Activated CD4-positive, alpha-beta T cell treated with anti-CD3 and anti-CD28 coated beads, Interleukin-2, amount 10 ng/mL, durations not matched to agents 24 days and 14 days (primary cell): ENCODE measurements at places on chromosomes 4 and X.
A peak's percentile ranks its signal among the peaks of the same experiment; 100 is the strongest.

DNA sequence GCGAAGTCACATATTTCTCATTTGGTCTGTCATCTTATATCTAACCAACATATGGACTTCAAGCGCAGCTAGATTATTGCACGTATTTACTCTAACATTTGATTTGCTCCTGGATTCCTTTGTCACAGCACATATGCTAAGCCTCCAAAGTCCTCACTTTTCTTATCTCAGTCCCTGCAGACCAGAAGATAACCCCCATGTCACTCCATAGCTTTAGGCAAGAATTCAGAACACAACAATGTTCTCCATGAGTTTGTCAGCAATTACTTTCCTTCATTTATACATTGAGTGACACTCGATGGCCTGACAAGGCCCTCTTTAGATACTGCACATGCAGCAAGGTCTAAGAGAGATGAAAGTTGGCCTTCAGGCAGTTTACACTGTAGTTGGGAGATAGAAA lies 4.8 kb upstream of the STATH start:
- no peak for DNase-seq

DNA sequence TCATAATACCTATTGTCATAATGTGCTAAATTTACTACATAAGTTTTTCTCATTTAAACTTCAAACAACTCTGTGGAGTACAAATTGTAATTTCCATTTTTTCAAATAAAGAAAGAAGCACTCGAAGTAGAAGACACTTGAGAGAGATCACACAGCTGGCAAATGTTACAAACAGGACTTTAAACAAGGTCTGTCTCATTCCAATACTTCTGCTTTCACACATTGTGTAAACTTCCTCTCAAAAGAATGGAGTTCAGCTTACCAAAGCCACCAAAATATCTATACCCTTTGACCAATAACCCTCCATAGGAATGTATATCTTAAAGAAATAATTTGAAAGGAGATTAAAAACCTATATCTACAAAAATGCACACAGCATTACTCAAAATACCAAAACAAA lies 88.3 kb downstream of the OPHN1 start:
- no peak for DNase-seq

- no peak for DNase-seq
Observed at GRCh38 chr4:145216535-145216934, 36.1 kb upstream of the OTUD4 start.

GRCh38 chrX:120299928-120300327 lies 11.3 kb downstream of the TMEM255A start:
- no peak for DNase-seq

GRCh38 chr4:24686866-24687692 lies 102.7 kb upstream of the DHX15 start:
- peak; percentile 68 for DNase-seq

DNA sequence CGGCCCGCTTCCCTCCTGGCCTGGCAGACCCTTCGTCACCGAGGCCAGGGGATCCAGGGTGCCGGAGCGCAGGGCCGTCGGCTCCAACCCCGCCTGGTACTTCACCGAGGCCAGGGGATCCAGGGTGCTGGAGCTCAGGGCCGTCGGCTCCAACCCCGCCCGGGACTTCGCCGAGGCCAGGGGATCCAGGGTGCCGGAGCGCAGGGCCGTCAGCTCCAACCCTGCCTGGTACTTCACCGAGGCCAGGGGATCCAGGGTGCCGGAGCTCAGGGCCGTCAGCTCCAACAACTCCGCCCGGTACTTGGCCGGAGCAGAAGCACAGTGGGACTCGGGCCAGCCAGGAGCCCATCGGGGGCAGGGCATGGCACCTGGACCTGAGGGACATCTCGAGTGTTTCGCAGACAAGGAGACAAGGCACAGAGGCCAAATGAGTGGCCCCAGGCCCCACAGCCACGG lies 85.1 kb downstream of the FAM53A start:
- DNase-seq, result no peak

GRCh38 chr4:74446193-74446868 lies 1.4 kb downstream of the AREG start:
- DNase-seq, result no peak
